ENCODE measurements at places on chromosomes 2 and 18.

DNA sequence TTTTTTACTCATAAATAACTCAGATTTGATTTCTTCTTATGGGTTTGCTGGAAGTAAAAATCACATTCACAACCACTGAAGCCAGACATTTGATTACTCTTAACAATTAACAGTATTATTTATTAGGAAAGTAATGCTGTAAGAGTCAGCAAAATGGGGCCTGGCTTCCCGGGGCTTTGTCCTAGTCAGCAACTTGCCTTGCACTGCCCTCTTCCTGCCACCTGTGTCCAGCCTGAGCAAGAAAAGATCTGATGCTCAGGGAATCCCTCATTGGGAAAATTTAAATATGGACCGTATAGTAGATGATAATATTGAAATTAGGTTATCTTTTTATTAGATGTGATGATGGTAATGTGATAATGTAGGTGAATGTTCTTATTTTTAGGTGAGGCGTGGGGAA, 30.8 kb upstream of the ACYP2 start:
- no peak for DNase-seq

GRCh38 chr2:207279520-207279919, 113.8 kb upstream of the KLF7 start:
- no peak for DNase-seq

DNA sequence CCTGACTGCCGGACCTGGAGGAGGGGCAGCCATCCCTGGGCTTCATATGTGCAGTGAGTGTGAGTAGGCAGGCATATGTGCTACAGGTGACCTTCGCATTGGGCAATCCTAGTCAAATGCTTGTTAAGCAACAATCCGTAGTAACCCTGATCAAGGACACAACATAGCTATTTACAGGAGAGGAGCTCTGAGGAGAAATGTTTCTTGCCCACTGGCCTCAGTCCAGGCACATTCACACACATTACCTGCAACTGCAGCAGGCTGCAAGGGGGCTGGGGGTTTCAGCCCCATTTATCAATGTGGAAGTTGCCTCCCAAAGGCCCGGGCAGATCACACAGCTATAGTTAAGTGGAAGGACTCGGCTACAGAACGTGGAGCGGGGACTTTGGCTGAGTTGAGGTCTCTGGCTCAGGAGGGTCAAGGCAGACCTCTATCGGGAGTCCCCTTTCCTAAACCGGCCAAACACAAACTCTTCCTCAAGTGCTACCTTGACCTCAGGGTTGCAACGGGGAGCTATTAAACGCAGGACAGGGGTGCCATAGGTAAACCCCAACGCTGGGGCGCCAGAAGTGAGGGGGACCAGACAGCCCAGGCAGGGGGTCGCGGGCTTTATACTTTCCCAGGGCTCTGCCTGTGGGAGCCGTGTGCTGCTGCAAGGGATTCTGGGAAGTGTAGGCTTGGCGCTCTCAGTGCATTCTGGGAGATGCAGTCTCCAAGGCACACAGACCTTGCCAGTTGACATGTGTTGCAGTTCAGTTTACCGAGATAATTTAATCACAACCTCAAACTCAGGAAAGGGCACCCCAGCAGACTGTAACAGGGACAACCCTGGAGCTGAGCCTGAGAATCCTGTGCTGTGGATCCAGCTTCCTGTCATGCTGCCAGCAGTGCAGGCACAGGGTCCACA, 9.4 kb downstream of the KHK start:
- DNase-seq: no peak

DNA sequence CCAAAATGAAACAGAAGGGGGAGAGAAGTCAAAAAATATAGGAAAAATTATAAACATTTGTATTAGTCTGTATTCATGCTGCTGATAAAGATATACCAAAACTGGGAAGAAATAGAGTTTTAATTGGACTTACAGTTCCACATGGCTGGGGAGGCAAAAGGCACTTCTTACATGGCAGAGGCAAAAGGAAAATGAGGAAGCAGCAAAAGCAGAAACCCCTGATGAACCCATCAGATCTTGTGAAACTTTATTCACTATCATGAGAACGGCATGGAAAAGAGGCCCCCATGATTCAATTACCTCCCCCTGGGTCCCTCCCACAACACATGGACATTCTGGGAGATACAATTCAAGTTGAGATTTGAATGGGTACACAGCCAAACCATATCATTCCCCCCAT, 79.1 kb downstream of the ZRANB3 start:
- no peak for DNase-seq

DNA sequence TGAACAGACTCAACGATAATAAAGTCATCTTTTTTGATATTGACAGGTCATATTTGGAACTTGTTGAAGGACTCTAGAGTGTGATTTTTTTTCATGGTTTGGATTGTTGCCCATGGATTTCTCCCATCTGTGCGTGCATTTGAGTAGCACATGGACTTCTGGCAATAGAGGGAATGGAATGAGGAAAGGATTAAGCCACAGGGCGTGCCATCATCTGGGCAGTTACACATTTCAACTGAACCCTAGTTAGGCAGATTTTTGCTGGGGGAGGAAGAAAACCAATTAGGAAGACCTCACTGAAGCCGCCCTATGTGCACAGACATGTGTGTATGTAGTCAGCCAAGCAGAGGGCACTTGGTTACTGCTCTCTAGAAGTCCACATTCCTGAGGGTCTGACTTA, 72.6 kb downstream of the TPGS2 start:
- DNase-seq: no peak

- no peak for DNase-seq
Measured at GRCh38 chr2:149538138-149538833, 49.3 kb downstream of the MMADHC start.

GRCh38 chr18:63180971-63181376, 138.6 kb downstream of the BCL2 start:
- DNase-seq: no peak

- no peak for DNase-seq
Measured at GRCh38 chr2:142030735-142031134, 100.1 kb downstream of the LRP1B start.

DNA sequence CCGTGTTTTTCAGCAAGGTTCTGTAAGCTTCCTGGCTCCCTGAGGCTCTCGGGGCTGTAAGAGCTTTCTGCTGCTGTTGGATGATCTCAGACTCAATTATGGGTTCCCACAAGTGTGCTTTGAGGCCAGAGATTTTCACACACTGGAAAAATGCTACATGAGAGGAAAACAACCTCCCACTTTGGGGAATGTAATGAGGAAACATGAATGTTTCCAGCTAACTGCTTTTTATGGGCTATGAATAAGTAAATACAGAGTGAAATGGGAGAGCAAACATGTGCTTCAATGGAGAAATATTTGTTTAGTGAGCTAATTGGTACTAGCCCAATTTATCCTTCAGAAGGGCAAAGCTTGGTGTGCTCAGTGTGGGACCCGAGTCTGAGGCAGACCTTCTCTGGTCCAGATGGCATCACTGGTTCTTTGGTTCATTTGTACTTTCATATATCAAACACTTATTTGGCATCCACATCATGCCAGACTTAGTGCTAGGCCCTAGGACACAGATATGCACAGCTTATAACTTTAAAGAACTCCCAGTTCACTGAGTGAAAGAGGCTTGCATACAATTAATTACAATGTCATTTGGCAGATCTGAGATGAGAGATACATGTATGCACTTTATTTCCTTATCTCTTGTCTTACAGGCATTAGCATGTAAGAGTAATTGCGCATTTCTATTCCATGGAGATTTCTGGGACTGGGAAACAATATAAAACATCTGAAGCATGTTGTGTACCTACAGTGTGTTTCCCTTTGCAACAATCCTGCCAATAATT, 248.8 kb downstream of the RDH14 start:
- no peak for DNase-seq

- no peak for DNase-seq
Measured at GRCh38 chr2:53028225-53028624, 739.4 kb upstream of the CHAC2 start.

DNA sequence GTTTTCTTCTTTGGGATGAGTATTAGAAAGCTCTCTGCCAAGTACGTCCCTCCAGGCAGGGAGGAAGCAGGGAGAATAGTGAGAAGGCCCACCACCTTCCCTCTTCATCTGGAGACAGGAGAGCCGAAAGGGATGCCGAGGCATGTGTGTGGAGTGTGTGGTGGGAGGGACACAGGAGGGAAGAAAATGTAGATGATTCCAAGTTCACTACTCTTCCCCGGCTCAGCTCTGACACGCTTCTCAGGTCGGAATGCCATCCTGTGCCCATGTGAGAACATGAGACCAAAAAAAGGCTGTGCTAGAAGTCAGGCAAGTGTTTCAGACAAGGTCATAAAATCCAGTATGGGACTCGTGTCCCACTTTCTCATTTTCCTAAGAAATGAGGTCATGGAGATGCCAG, 47.4 kb downstream of the GYPC start:
- DNase-seq: no peak

GRCh38 chr18:44186001-44186400, 494.7 kb upstream of the SETBP1 start:
- no peak for DNase-seq

GRCh38 chr2:54855434-54855833, 132.0 kb downstream of the EML6 start:
- DNase-seq: no peak

DNA sequence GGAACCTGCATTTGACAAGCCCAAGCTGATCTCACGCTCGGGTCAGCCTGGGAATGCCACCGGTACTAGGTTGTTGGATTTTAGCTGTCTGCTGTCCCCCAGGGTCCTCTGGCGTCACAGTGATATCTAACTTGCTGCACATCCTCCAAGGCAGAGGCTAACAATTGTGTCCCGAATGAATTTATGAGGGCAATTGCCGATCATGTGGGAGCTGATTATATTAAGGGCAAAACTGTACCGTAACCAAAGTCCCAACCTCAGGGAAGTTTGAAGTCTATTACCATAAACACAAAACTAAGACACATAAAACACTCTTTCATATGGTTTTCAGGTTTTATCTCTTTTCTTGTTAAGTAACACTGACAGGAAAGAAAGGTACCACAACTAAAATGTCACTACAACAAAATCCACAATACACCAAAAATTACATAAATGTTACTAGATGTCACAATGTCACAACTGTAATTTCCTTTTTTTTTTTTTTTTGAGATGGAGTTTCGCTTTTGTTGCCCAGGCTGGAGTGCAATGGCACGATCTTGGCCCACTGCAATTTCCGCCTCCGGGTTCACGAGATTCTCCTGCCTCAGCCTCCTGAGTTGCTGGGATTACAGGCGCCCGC, 6.7 kb downstream of the UXS1 start:
- DNase-seq: no peak

GRCh38 chr18:79785831-79786230, 11.9 kb upstream of the KCNG2 start:
- no peak for DNase-seq

GRCh38 chr2:234348081-234348480, 148.8 kb downstream of the ARL4C start:
- DNase-seq: no peak

DNA sequence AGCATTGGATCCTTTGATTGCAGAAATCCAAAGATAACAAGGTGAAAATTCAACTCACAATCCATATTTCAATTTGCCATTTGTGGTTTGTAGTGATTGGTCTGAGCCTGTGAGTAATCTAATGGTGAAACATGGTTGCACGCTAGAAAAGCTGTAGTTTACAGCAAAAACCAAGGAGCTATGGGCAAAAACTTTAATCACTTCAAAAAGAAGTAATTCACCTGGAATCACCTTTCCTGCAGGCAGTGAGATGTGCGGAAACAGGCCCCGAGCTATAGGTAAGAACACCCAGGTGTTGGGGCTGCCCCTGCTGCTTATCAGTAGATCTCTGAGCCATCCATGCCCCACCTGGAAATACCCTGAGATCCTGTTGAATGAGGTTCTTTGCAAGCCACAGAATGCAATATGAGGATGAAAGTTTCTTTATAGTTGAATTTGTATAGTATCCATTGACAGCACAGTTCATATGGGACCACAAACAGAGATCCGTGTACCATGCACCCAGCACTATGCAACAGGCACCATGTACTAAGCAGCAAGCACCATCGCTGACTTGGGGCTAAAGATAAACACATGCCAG, 208.2 kb downstream of the SPP2 start:
- no peak for DNase-seq

DNA sequence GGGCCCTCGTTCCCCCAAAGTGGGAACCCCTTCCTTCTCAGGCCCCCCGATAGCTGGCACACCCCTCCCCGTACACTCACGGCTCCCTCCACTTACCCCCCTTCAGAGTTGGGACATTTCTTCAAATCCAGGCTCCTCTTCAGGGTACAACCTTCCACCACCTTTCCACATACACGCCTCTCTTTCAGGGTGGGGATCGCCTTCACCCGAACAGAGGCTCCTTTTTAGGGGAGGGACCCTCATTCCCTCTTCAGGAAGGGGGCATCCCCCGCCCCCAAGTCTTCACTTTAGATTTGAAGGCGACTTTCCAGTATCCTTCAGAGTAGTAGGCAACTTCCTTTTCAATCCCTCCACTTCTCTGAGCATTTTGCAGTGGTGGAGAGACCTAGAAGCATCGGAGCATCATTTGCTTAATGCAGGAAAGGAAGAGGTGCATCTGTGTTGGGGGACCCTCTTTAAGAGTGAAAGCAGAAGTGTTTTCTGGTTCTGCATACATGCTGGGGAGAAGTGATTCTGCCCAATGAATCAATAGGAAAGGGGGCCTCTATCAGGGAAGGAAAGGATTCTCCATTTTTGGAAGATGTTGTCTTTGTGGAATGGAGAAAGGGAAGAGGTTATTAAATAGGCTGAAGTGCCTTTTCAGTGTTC, 845 bp downstream of the EML4 start:
- no peak for DNase-seq

GRCh38 chr2:15242936-15243461, 318.1 kb downstream of the NBAS start:
- no peak for DNase-seq

DNA sequence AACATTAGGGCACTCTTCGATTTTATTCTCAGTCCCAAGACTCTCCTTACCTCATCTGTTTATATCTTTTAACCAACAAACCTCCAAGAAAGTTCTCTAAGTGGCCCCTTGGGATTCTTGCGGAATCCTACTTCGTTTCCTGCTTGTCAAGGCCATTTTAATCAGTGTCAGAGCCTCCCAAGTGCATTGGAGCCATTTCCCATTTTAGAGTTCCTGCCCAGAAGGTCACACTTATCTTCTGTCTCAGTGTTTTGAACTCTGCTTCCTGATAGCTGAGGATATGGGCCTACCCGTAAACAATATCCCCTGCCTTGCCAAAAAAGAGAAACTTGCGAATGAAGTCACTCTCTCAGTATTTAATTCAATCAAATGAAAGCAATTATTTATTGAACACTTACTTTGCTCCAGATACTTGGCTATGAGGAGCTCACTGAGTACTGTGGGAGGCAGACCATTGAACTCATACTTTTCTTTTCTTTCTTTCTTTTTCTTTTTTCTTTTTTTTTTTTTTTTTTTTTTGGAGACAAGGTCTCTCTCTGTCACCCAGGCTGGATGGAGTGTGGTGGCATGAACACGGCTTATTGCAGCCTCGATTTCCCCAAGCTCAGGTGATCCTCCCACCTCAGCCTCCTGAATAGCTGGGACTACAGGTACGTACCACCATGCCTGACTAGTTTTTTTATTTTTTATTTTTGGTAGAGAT, 5.7 kb upstream of the NOSTRIN start:
- no peak for DNase-seq

GRCh38 chr2:190355968-190356644, 12.7 kb downstream of the INPP1 start:
- no peak for DNase-seq

- DNase-seq: no peak
Measured at GRCh38 chr2:214075456-214075855, 335.4 kb upstream of the VWC2L start.
